Forelimb muscle (tissue), 1 donor: ENCODE measurements at places on chromosomes 6 and 20.

DNA sequence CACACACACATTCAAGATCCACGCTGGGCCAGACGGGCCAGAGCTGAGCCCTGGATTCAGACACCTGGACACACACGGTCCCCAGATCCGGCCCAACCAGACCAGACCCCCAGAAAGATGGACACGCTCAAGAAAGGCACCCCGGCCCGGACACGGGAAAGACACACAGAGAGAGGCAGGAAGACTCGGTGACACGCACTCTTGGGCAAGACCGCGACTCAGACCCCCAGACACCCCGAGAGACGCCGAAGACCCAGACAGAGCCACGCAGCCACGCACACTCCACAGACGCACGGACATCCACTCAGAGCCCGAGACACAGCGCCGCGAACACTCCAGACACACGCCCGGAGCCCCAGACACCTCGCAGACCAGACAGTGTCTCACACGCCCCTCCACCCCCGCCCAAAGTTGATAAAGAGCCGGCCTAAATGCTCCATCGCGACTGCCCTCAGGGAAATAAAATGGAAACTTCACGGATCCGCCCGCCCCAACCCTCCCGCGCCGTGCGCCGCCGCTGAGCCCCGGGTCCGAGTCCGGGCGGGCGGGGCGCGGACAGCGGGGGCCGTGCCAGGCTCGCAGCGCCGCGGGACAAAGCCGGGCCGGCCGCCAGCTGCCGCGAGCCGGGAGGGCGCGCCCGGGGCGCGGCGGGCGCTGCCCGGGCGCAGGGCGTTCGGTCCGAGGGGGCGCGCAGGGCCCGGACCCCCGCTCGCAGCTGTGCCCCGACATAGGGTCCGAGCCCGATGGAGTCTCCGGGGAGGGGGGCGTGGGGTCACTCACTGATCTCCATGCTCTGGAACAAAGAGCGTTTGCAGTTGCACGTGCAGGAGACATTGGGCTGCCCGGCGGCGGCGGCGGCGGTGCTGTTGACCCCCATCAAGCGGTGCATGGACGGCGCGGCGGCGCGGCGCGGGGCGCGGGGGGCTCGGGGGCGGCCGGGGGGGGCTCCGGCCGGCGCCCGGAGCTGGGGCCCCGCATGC, 831 bp downstream of the PMEPA1 start:
- DNase-seq, result no peak

DNA sequence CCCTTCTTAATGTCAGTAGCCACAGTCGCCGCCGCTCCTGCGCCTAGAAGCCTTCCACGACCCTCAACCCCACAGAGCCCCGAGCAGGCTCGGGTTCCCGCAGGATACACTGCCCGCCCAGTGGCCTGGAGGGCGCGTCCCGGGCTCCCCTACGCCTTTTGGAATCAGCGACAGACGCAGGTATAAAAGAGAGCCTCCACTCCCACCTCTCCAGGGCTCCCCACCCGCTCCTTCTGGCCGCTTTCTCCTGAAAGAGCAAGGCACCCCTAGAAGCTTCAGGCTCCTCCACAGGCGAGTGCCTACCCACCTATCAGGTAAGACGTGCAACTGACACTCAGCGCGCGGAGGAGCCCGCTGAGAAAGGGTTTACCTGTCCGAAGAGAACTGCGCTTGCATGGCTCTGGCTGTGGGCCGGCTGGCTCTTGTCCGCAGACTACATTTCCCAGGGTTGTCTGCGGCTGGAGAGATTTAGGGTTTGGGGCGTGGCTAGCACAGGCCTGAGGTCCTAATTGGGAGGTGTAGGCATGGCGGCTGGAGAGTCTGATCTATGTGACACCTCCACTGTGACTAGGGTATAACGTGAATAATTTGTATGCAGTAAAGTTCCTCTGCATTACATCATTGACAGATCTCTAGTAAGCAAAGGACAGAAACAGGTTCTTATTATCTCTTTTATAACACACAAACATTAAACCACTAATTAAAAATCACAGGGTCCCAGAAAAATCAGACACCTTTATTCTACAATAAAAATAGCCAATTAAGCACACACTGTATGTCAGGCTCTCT, 13.5 kb upstream of the ZNF391 start:
- no peak for DNase-seq

DNA sequence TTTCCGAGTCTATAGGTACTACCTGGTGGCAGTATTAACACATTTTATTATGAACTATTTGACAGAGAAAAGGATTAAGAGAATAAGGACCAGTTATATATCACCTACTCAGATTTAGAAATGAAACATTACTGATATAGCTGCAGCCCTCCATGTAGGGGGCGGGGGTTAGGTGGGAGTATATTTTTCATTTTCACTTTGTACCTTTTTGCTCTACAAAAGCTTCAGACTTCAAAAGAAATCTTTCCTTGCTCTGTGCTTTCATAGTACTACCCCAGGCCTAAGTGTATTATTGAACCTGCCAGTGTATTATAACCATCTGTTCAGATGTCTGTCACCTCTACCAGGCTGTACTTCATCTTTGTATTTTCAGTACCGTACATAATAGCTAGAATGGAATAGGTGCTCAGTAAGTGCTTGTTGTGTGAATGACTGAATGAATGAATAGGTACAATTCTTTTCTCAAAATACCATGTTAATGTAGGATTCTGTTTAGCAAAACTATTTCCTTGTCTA, 43.0 kb downstream of the CDKAL1 start:
- DNase-seq, result no peak

DNA sequence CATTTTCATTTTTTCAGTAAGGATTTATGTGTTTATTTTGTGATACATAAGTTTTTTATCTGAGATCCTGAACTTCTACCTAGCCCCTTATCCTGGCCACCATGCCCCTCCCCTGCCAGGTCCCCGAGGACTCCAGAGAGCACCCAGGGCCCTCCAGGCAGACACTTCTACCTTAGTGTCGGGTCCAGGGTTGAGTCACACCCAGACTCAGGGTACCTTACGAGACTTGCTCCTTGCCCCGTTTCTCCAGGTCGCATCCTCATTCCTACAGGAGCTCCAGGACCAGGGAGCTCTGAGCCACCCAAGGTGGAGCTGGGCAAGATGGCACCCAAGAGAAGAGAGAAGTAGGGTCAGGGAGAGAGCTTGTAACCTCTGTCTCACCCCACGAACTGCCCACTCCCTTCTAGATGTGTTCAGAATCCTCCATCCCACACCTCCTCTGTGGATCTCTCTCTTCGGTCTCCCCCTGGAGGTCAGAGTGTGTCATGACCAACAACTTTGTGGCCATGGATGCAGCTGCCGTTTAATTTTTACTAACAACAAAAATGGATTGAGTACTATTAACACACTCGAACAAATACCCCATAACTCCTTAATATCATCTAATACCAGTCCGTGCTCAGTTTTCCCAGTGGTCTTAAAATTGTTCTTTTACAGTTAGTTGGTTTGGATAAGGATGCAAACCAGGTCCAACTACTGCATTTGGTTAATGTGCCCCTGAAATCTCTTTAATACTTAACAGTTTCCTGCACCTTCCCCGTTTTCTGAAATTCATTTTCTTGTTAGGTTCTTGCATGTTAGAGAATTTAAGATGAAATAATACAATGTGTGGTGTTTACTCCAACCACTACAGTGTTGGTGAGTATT, 130.6 kb upstream of the INSM1 start:
- no peak for DNase-seq

- no peak for DNase-seq
These were observed 340.0 kb downstream of the ADGRB3 start for GRCh38 chr6:68975064-68975463.

DNA sequence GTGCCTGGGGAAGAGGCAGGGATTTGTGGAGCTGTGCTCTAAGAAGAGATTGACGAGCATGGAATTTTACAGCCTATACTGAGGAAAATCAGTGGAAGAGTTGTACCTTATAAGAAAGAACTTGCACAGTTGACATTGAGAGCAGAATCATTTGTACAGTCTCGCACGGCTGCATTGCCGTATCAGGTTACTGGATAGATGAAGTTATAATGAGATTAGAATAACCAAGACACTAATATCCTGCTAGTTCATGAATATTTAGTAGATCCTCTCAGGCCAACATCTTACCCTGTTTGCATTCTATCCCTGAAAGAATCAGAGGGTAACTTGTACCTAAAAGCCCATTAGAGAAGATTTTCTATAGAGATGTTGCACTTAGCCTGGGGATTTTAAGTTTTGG, 447.1 kb downstream of the PREX1 start:
- no peak for DNase-seq

GRCh38 chr20:25237610-25238318, 10.1 kb upstream of the PYGB start:
- no peak for DNase-seq

GRCh38 chr6:128024046-128024445, 123.2 kb upstream of the THEMIS start:
- peak; percentile 24 for DNase-seq

GRCh38 chr6:6683969-6684833, 95.7 kb downstream of the LY86 start:
- no peak for DNase-seq

- DNase-seq, result no peak
These were observed 15.6 kb downstream of the BTN2A1 start for GRCh38 chr6:26473429-26473757.

DNA sequence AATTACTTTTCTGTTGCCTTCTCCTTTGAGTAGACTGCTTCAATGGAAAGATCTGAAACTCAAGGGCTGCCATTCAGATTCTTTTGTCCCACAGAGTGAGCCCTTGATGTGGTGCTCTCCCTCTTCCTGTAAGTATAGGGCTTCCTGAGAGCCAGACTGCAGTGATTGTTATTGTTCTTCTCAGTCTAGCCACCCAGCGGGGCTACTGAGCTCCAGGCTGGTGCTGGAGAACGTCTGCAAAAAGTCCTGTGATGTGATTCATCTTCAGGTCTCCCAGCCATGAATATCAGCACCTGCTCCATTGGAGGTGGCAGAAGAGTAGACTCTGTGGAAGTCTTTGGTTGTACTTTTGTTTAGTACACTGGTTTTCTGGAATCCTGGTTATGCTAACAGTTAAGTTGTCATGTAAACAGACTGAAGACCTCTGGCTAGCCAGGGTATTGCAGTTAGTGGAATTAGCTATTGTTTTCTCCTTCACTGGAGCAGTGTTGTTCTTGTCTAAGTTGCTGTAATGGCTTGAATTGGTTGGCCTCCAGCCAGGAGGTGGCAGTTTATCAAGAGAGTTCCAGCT, 240.9 kb downstream of the COL12A1 start:
- no peak for DNase-seq

DNA sequence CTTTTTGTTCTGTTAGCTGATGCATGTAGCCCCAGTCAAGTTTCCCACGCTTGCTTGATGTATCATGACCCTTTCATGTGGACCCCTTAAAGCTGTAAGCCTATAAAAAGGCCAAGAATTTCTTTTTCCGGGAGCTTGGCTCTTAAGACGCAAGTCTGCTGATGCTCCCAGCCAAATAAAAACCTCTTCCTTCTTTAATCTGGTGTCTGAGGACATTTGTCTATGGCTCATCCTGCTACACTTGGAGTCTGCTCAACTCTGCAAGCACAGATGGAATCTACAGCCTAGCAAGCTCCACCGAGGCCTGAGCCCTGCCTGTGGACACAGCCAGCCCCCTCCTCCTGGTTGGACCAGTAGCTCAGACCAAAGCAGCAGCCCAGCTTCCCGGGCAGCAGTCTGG, 3.4 kb downstream of the CST2 start:
- peak; percentile 49 for DNase-seq

- DNase-seq, result no peak
These were observed 38.5 kb downstream of the PANK2 start for GRCh38 chr20:3927486-3928291.

- DNase-seq, result no peak
These were observed 216.0 kb downstream of the GJA1 start for GRCh38 chr6:121651420-121651819.

GRCh38 chr20:9775176-9775575, 63.7 kb downstream of the PAK5 start:
- DNase-seq, result no peak

- DNase-seq, result no peak
These were observed 66.4 kb upstream of the BHLHE23 start for GRCh38 chr20:63072991-63073737.

DNA sequence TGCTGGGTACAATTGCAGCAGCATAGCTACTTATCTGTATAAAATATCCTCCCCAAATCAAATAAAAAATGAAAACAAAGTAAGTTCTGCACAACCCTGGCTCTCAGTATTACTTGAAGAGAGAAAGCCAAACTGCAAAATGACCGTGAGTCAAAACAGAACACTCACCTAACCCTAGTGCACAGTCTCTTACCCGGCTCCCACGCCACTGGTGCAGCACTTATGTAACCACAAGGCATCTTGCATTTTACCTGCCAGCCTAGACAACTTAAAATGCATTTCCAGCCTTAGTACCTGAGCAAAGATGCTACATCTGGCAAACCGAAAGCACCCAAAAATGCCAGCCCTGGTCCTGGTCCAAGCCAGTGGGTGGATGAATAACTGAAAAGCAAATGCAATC, 12.4 kb upstream of the SIRPB1 start:
- no peak for DNase-seq

DNA sequence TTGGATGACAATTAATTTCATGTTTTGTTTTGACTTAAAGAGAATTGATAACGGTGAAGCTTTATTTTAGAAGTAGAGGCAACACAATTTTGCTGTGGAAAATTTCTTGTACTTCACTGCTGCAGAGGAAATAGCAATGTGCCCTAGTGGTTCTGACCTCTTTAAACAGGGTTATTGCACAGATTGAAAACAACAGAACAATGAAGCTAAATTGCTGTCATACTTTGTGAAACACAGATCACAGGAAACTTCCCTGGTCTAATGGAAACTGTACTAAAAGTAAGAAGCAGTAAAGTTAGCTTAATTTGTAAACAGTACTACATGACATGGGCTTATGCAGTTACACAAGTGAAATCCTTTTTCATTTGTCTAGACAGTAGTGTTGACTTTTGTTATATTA, 31.3 kb downstream of the OR2A4 start:
- DNase-seq, result no peak

GRCh38 chr6:157108923-157109322, 214.4 kb downstream of the TMEM242 start:
- DNase-seq, result no peak

- no peak for DNase-seq
These were observed 1.2 kb downstream of the TPD52L1 start for GRCh38 chr6:125154761-125155135.

DNA sequence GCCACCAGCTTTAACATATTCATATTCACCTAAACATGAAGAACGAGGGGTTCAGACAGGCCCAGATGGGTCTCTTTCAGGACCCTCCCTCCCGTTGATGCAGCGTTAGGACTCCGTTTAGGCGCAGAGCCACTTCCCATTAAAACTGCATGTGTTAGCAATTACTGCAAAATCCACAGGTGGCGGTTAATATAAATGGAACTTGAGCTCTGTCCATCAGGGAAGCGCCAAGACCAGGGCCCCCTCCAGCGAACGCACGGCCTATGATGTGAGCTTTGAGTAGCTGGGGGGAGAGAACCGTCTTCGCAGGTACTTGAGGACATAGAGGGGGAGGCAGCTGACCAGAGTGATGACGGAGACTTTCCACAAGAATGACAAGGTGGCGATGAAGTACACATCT, 58.4 kb upstream of the NFATC2 start:
- no peak for DNase-seq
